ENCODE measurements at places on chromosomes 5 and 9.
A peak's percentile ranks its signal among the peaks of the same experiment; 100 is the strongest.

GRCh38 chr5:3362606-3362910 is 233.1 kb upstream of the IRX1 start:
- peak; percentile 72 for DNase-seq

- no peak for DNase-seq
These were observed 128.5 kb downstream of the LURAP1L start for GRCh38 chr9:12903316-12903715.

DNA sequence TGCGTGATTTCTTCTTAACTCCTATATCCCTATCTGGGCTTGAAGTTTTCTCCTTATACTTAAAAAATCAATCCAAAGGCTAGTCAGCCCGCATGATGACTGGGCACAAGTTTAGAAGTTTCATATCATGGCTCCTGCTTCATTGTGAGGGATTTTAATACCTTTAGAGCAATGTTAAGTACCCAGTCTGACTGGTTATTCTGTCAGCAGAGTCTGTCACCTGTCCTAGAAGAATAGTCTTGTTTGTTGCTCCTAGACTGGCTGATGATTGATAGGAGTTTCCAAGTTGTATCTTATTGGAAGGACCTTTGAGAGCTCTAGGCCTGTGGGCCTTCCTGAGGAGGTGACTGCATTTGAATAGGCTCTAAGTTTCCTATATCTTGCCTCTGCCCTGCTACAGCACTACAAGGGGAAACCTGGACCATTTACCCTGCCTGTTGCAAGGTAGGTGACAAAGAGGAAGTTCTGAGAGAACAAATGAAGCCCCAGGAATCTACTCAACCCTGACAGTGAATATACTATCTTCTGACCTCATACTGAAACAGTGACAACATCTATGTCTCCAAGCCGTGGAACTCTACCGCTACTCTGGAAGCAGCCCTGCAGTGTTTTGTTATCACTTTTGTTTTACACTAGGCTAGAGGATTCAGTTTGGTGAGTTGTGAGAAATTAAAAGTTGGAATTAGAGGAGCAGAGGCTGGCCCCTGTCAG is 66.5 kb downstream of the F2RL2 start:
- DNase-seq = no peak

DNA sequence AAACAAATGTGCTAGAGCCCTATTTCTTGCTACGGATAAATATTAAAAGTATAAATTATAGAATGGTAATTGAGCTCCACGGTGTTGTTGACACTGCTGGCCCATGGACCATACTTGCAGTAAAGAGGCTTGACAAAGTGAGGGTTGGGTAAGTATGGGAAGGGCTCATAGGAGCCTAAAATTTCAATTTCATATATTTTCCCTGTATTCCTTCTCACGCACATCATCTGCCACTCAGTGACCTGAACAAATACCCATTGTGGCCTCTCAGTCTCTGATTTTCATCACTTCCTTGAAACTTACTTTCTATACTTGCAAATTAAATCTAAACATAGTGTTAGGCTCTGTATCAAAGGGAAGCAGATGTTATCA is 116.5 kb downstream of the PIK3R1 start:
- DNase-seq = peak; percentile 10

DNA sequence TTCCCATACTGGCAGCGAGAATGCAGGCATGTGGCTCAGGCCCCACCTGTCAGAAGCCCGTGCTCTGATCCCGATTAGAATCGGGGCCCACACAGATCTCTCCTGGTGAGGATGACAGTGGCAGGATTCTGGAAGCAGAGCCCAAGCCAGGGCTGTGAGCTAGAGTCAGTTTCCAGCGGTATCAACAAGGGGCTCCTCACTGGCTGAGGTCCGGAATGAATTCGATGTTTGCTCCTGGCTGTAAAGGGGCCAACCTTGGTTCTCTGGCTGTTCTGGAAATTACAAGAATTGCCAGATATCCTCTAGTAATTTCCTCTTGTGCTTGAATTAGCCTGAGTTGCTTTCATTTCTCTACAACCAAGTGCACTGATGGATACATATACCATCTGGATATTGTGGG is 129.1 kb upstream of the SPRY4 start:
- DNase-seq = no peak

- no peak for DNase-seq
These were observed 179.1 kb downstream of the FGF1 start for GRCh38 chr5:142506756-142507155.

GRCh38 chr5:32089146-32090000 is 84.7 kb downstream of the GOLPH3 start:
- peak; percentile 81 for DNase-seq

DNA sequence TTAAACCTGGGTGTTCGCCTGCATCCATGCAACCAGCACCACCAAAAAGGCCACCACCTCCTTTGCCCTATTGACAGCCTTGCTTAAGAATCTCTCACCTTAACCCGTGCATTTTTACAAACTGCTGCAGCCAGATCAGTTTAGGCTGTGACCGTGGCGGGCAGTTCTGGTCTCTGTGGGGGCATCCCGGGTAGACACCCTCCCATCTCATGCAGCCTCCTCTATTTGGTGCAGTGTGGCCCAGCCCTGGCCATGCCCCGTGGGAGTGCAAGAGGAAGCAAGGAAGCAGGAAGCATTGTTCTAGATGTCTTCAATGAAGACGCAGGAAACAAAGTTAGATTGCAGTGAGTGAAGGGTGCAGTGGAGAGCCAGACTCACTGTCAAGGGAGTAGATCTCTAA is 108.8 kb upstream of the MVB12B start:
- DNase-seq = peak; percentile 54

DNA sequence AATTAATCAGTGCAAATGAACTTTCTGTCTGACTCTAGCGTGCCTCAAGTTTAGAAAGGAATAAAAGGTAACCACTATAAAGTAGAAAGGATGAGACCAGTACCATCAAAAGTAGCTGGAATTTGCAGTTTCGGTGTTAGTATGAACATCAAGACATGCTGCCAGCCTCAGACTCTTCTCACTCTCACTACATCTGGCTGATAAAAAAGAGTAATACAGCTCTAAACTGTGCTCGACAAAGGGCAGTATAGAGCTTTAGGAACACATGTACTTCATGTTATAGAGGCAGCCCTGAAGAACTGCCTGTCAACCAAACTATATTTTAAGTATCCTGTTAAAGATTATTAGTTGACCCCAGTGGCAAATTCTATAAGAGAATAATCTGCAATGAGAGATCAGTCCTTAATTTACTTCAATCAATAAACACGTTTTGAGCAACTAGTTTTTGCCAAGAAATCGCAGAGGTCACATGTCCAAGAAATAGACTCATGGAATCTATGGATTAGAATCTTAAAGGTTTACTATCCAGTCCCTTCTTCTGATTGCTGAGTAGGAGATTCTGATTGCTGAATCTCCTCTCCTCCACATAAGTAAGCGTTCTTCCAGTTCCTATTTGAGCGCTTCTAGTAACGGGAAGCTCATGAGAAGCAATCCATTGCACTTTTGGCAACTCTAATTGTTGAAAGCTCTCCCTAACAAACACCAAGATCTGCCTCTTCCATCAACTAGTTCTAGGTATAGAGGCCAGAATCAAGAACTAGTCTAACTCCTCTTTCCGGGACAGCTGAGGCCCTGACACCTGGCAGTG is 941 bp downstream of the XPA start:
- no peak for DNase-seq

DNA sequence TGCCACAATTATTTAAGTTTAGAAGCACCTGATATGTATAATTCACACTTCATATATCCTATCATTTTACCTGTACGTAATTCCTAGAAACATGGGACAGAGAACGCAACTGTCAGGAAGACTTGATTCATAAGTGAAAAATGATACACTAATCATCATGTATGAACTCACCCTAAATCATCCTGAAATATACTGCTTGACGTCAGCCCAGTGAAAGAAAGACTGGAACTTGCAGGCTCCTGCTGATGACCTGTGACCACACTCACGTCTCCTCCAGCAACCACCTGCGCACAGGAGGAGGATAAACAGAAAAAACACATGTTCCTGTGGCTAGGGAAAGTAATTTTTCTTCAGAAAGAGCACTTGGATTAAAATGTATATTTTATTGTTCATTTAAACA is 169.7 kb downstream of the MPDZ start:
- no peak for DNase-seq

- no peak for DNase-seq
These were observed 115.7 kb downstream of the SUSD1 start for GRCh38 chr9:112059145-112059965.

GRCh38 chr5:163079618-163080017 is 357.8 kb upstream of the CCNG1 start:
- no peak for DNase-seq

All from vagina (tissue), 2 donors.